Right atrium auricular region (tissue), 2 donors: ENCODE measurements at places on chromosomes 6 and 20. TPM values are rescaled to one million over a fixed set of nuclear protein-coding genes. Genes with fewer than 3 reads are reported as not detected.

Gene ID4
- total RNA-seq = 83.2 TPM

DNA sequence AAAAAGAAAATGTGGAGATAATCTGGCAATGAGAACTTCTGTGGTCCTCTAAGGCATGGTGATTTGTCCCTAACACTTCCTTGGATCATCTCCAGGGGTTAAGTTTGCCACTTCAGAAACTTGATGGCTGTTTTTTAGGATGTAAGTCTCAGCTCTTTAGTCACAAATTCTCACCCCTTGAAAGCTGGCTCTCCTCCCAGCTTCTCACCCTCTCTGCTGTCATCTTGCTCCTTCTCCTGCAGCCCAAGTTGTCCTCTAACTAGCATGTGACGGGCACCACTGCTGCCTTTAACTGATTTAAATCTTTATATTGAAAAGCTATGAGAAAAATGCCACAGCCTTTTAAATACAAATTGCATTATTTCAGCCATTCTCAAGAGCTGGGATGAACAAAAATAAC, 107.8 kb downstream of the MAP3K5 start:
- H3K4me1 ChIP-seq = no peaks in the 10 kb centered on the region
- H3K27ac ChIP-seq = no peak overlapping the region
- no peak for DNase-seq
- H3K36me3 ChIP-seq = no peaks in the 10 kb centered on the region
- H3K4me3 ChIP-seq = no peak overlapping the region

GRCh38 chr6:41424370-41425058, 89.1 kb downstream of the NCR2 start:
- no peaks in the 10 kb centered on the region for H3K36me3 ChIP-seq
- no peaks in the 10 kb centered on the region for H3K27me3 ChIP-seq
- no peak overlapping the region for H3K4me3 ChIP-seq
- no peak overlapping the region for H3K27ac ChIP-seq
- H3K4me1 ChIP-seq = peaks cover 32% of the 10 kb centered on the region
- DNase-seq = peak; percentile 94

Gene NEDD9
- total RNA-seq = 47.3 TPM

GRCh38 chr6:148461986-148462577, 119.4 kb downstream of the SASH1 start:
- H3K27ac ChIP-seq = peak overlapping the region; percentile 28
- no peaks in the 10 kb centered on the region for H3K27me3 ChIP-seq
- DNase-seq = no peak
- no peak overlapping the region for H3K4me3 ChIP-seq
- no peaks in the 10 kb centered on the region for H3K4me1 ChIP-seq
- no peaks in the 10 kb centered on the region for H3K36me3 ChIP-seq

DNA sequence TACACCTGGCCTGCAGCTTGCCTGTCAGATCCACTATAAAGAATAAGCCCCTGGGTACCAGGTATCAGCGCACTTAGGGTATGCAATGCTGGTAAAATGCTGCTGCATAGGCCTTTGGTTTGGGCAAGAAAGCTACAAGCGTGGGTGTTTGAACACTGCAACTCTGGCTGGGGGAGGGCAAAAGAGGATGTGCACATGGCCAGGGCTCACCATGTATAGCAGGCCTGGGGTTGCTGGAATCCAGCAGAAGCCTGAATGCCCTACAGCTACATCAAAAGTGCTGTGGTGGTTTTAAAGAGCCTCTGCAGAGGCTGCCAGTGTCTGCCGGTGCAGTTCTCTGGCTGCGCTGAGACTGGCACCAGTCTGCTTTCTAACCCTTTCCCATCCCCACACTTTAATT, 51.7 kb downstream of the UQCC1 start:
- H3K27me3 ChIP-seq = no peaks in the 10 kb centered on the region
- H3K27ac ChIP-seq = no peak overlapping the region
- no peaks in the 10 kb centered on the region for H3K4me1 ChIP-seq
- peaks cover 30% of the 10 kb centered on the region for H3K36me3 ChIP-seq
- H3K4me3 ChIP-seq = no peak overlapping the region

- no peak overlapping the region for H3K27ac ChIP-seq
- no peaks in the 10 kb centered on the region for H3K36me3 ChIP-seq
- DNase-seq = no peak
Observed at GRCh38 chr20:12902992-12903391, 105.8 kb upstream of the SPTLC3 start.

Gene LY6G6D
- not detected for total RNA-seq

DNA sequence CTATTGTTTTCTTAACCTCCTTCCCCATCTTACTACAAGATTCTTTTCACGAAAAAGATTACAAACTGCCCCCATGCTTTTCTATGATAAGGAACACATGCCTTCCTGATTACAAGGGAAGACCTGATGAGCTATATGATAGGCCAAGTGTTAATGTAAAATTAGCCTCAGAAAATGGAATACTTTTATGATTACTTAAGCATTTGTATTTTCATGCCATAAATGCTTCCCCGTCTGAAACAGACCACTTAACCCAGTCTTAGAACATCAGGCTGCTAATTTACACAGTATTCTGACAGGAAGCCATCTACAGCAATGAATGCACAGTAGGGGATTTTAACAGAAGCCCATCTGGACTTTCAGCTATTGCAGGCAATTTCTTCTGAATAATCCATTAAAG, 274.9 kb downstream of the HAO1 start:
- no peaks in the 10 kb centered on the region for H3K27me3 ChIP-seq
- DNase-seq = no peak
- no peaks in the 10 kb centered on the region for H3K4me1 ChIP-seq
- H3K36me3 ChIP-seq = no peaks in the 10 kb centered on the region
- H3K4me3 ChIP-seq = no peak overlapping the region
- no peak overlapping the region for H3K27ac ChIP-seq

Gene HLA-DQA1
- 2.9 TPM for total RNA-seq

DNA sequence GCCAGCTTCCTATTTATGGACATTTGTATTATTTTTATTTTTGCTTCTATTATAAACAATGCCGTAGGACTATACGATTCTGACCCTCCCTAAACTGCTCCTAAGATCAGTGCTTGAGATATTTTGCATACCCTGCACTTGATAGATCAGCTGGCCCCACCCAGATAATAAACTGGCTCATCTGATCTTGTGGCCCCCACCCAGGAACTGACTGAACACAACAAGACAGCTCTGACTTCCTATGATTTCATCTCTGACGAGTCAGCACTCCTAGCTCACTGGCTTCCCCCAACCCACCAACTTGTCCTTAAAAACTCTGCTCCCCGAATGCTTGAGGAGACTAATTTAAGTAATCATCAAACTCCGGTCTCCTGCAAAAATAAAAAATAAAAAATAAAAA, 34.9 kb upstream of the TFAP2A start:
- DNase-seq = no peak
- no peaks in the 10 kb centered on the region for H3K36me3 ChIP-seq
- H3K27me3 ChIP-seq = no peaks in the 10 kb centered on the region

Gene CALHM4
- not detected for total RNA-seq

DNA sequence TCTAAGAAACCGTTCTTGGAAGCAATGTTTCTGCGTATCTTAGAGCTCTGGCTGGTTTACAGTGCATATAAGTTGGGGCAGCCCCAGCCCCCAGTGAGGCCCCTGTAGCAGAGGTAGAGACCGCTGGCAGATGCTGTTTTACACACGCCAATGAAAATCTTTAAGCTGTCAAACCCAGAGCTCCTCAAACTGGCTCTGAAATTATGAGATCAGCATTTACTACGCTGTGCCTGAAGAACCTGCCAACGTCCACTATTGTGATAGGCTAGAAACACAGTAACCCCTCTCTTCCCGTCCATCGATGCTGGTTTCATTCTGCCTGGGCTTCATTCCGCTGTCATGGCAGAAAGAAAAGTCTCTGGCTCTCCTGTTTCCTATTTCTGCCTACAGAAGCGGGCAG, 160.6 kb downstream of the SMOC2 start:
- H3K27ac ChIP-seq = no peak overlapping the region
- H3K4me1 ChIP-seq = no peaks in the 10 kb centered on the region
- no peaks in the 10 kb centered on the region for H3K36me3 ChIP-seq
- no peaks in the 10 kb centered on the region for H3K27me3 ChIP-seq
- no peak for DNase-seq

Gene ARFGEF3
- 3.7 TPM for total RNA-seq

GRCh38 chr6:163718537-163718936, 304.0 kb downstream of the QKI start:
- no peak for DNase-seq
- no peaks in the 10 kb centered on the region for H3K4me1 ChIP-seq
- no peak overlapping the region for H3K27ac ChIP-seq
- H3K36me3 ChIP-seq = no peaks in the 10 kb centered on the region

DNA sequence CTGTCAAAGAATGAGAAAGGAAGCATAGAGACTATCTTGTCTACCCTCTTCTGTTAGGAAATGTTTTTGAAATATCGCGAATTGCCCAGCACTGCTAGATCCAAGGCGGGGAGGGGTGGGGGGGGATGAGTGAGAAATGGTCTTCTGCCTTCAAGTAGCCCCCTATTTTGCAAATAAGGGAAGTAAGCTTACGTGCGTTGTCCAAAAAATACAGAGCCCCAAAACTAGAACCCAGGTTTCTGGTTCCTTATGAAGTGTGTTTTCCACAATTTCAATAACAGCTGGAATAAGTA, 923 bp upstream of the ILRUN start:
- peak overlapping the region; percentile 98 for H3K27ac ChIP-seq
- H3K27me3 ChIP-seq = no peaks in the 10 kb centered on the region
- no peak for DNase-seq
- peak overlapping the region; percentile 96 for H3K4me3 ChIP-seq
- H3K4me1 ChIP-seq = peaks cover 31% of the 10 kb centered on the region
- H3K36me3 ChIP-seq = no peaks in the 10 kb centered on the region

- no peak for DNase-seq
- H3K36me3 ChIP-seq = no peaks in the 10 kb centered on the region
- H3K4me3 ChIP-seq = no peak overlapping the region
- peaks cover 12% of the 10 kb centered on the region for H3K4me1 ChIP-seq
Observed at GRCh38 chr20:49725694-49726093, 12.0 kb upstream of the B4GALT5 start.

DNA sequence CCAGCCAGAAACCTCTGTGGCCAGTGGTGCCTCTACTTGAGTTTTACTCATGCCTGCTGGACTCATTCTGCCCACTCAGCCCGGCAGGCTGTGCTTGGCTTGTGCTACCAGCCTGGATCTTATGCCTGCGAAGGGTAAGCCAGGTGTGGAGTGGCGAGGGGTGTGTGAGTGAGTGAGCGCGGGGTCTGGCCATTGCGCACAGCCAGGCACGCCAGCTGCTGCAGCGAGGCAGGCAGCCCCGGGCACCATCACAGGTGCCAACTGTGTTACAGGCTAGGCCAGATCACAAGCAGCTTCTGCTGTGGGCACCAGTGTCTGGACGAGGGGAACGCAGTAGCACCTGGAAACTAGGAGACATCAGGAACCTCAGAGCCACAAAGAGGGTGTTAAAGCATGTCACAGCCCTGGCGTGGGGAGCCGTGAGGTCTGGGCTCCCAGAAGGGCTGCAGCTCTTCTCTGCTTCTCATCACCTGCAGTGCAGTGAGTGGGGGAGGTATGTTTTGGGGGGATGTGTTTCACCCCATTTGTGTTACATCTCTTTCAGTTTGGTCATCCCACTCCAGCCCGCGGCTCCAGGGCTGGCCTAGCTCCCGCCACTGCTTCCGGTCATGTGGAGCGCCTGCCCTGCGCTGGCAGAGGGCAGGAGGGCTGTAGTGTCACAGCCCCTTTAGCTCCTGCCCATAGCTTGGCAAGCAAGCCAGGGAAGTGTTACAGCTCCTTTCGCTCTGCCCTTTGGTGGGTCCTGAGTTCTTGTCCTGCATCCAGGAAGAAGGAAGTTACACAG, 379.7 kb upstream of the IMPG1 start:
- no peak overlapping the region for H3K27ac ChIP-seq
- no peaks in the 10 kb centered on the region for H3K4me1 ChIP-seq
- no peak for DNase-seq
- H3K4me3 ChIP-seq = no peak overlapping the region
- no peaks in the 10 kb centered on the region for H3K27me3 ChIP-seq

- no peak overlapping the region for H3K4me3 ChIP-seq
- no peaks in the 10 kb centered on the region for H3K4me1 ChIP-seq
- H3K27me3 ChIP-seq = no peaks in the 10 kb centered on the region
- H3K27ac ChIP-seq = no peak overlapping the region
Observed at GRCh38 chr20:61621035-61621730, 369.1 kb downstream of the CDH4 start.

DNA sequence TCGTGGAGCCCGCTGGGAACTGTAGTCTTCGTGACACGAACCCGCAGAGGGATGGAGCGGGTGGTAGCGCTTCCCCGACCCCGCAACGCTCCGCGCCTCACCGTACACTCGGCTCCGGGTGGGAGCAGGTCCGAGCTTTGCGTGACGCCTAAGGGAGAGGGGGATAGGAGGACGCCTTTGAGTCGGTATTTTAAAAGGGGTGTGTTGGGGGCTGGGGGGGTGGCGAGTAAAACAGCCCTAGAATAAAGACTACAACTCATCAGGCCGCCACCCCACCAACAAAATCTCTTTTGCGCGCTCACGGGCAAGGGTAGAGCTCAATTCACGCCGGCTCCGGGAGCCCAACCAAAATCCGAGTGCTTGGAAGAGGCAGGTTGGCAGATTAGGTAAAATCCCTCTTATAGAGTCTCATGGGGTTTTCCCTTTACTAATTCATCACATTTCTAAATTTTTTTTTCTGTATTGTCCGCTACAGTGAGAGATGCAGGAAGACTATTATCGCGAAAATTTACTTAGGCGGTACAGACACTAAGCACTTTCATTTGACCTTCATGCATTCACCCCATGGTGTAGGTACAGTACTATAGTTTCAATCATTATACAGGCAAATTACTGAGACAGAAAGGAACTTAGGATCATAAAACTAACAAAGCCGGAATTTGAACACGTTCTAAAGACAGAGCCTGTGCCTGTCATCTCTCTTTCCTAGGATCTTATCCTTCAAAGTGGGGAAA, 706 bp upstream of the SNX14 start:
- H3K27me3 ChIP-seq = no peaks in the 10 kb centered on the region
- H3K36me3 ChIP-seq = no peaks in the 10 kb centered on the region
- peak overlapping the region; percentile 84 for H3K4me3 ChIP-seq
- peaks cover 17% of the 10 kb centered on the region for H3K4me1 ChIP-seq
